ENCODE measurements at places on chromosomes 13 and 19. TPM values are rescaled to one million over a fixed set of nuclear protein-coding genes. Genes with fewer than 3 reads are reported as not detected.

- no peak for DNase-seq
Measured at GRCh38 chr19:40889366-40889765, 7.3 kb upstream of the CYP2A7 start.

- DNase-seq = no peak
Measured at GRCh38 chr19:12720851-12721655, 2.7 kb downstream of the TNPO2 start.

- DNase-seq = no peak
Measured at GRCh38 chr13:96200810-96201209, 110.9 kb downstream of the HS6ST3 start.

Gene COL5A3
- total RNA-seq = 31.9 TPM

All from omental fat pad (tissue), 4 donors.